ENCODE measurements at places on chromosomes 2 and 18.

DNA sequence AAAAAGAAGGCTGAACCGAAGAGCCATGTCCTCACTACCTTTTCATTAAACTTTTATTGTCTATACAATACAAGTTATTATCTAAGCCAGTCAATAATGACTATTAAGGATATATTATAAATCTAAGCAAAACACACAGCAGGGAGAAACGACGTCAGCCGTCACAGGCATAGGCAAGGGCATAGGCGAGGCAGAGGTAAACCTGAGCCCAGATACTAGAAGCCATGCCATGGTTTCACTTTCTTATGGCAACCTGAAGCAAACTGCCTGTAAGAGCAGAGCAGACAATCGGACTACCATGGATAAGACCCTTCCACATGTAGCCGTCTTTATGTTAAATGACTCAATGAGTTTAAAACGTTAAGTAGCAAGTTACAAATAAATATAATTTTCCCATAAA, 238.5 kb upstream of the ZNF521 start:
- DNase-seq = no peak

- DNase-seq = no peak
Measured at GRCh38 chr18:59075923-59076322, 63.8 kb upstream of the SEC11C start.

- no peak for DNase-seq
Measured at GRCh38 chr18:69220529-69220928, 180.2 kb upstream of the DOK6 start.

- DNase-seq = no peak
Measured at GRCh38 chr18:70182548-70182947, 22.9 kb downstream of the RTTN start.

GRCh38 chr2:241950413-241951315, 81.1 kb downstream of the RTP5 start:
- DNase-seq = no peak

DNA sequence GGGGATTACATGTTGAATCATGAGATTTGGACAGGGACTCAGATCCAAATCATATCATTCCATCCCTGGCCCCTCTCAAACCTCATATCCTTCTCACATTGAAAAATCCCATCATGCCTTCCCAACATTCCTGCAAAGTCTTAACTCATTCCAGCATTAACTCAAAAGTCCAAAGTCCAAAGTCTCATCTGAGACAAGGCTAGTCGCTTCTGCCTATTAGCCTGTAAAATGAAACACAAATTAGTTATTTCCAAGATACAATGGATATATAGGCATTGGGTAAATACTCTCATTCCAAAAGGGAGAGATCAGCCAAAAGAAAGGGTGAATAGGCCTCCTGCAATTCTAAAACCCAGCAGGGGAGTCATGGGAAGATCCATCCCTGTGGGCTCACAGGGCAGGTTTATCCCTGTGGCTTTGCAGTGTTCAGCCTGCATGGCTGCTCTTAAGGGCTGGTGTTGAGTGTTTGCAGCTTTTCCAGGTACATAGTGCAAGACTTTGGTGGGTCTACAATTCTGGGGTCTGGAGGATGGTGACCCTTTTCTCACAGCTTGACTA, 21.2 kb upstream of the SLC14A1 start:
- DNase-seq = no peak

- DNase-seq = no peak
Measured at GRCh38 chr2:128399690-128400291, 81.1 kb upstream of the HS6ST1 start.

- DNase-seq = no peak
Measured at GRCh38 chr2:190182071-190182524, 119.6 kb upstream of the MSTN start.

GRCh38 chr18:74784752-74785151, 187.1 kb downstream of the ZNF407 start:
- DNase-seq = no peak

DNA sequence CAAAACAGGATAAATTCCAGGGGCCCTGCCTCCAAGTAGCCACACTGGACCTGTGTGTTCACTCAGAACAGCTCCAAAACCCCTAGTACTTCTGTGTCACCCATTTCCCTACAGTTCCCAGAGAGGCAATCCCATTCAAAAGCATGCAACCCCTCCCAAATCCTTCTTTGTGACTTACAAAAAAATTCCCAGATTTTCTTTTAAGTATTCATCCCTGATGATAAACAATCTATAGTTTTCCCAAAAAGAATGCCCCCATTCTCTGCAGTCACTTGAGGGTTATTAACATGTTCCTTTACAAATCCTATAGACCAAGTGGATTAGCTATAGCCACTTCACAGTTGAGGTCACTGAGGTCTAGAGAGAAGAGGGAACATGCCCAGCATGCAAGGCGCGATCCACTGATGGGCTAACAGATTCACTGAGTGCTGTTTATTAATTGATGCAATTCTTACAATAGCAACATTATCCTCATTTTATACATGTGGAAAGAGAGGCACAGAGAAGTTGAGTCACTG, 85.4 kb downstream of the MYL12B start:
- no peak for DNase-seq

DNA sequence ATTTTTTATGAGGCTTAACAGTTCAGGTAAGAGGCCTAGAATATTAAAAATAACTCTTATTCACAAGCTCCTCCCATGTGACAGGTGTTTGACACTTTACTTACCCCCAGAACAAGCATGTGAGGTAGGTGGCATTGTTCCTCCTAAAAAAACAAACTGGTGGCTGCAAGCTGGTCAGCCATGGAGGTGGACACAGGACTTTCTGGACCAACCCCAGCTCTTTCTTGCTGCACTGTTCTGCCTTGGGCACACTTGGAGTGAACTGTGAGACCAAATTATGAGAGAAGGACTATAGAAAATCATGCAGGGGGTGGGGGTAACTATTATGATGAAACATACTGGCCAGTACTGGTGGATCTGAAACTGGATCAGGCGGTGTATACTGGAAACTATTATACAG, 56.6 kb downstream of the PTPRM start:
- DNase-seq = no peak

- DNase-seq = no peak
Measured at GRCh38 chr2:54878182-54878581, 154.7 kb downstream of the EML6 start.

- DNase-seq = no peak
Measured at GRCh38 chr2:12107939-12108338, 361.5 kb downstream of the LPIN1 start.

DNA sequence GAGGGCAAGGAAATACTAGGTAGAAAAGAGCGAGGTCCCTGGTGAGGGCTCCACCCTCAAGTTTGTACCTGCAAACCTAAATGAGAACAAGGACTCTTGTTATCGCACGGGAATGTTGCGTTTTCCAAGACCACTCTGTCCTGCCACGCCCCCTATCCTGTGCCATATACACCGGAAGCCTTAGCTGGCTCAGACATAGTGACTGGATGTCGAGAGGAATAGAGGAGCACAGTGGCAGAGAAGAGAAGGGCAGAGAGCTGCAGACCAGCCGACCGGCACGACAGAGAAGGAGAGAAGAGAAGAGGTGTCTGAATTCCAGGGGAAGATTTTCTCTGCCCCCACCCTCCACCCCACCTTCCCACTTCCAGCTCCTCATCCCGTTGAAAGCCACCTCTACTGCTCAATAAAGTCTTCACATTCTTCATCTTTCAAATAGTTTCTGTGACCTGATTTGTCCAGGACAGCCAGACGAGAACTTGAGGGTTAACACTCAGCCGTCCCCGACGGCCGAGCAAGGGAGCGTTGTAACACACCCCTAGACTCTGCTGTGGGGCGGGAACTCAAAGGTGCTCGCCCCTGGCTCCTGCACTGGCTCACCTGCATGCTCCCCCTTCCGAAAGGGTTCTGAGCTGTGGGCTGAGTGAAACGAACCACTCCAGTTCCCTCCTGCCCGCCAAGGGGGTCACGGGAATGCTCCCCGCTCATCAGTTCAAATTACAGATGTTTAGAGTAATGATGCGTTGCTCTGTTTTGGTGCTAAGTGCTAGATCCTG, 24.9 kb upstream of the COL3A1 start:
- no peak for DNase-seq

GRCh38 chr2:12313445-12314126, 403.1 kb upstream of the TRIB2 start:
- no peak for DNase-seq

GRCh38 chr2:158482594-158482993, 25.8 kb downstream of the PKP4 start:
- no peak for DNase-seq

- DNase-seq = no peak
Measured at GRCh38 chr2:20611077-20611843, 39.6 kb downstream of the HS1BP3 start.

GRCh38 chr2:69225933-69226332, 161.1 kb downstream of the GFPT1 start:
- no peak for DNase-seq

- DNase-seq = no peak
Measured at GRCh38 chr2:102340778-102341177, 14.8 kb upstream of the IL18R1 start.

- DNase-seq = no peak
Measured at GRCh38 chr2:7077660-7078267, 160.6 kb downstream of the RNF144A start.

DNA sequence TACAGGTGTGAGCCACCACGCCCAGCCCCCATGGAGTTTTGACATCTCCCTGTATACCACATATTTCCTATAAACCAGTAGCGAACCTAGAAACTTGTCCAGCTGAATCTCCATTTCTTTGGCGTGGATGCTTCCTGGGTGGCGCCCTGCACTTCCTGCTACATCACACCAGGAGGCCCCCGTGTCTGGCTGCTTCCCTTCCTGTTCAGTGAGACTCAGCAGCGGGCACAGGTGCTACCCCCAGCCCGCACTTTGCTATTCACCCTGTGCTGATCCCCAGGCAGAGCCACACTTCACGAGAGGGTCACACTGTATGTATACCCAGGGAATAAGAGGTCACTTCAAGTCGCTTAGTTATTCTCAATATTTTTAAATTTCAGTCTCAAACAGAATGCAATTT, 35.0 kb downstream of the CYP27C1 start:
- no peak for DNase-seq

DNA sequence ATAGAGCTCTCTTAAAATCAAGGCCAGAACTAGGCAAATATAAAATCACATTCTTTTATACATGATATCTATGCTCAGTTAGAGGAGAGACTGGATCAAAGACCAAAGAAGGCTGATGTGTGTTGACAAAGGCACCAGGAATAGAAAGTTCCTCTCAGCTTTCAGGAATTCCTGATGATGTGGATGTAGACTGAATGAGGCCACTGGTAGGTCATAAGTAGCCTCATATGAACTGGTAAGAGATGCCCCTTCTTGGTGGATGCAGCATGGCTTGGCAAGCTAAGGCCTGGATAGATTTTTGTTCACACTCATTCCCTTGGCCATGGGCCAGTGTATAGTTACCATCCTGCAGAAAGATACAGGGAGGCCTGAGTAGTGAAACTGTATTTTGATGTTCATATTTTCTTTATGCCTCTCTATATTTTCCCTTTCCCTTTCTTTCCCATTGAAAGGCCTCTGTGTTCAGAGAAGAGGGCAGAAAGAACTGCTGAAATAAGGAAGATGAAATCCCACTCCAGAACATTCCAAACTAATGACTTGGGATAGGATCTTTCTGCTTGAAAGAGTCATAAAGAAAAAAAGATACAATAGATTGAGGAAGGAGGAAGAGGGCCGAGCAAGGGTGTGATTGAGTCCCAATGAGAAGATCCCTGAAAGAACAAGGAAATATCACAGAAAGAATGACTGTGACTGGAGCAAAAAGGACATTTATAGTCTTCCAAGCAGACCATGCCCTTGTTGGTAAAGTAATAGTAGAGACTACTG, 2182.7 kb upstream of the PIK3C3 start:
- peak; percentile 26 for DNase-seq

DNA sequence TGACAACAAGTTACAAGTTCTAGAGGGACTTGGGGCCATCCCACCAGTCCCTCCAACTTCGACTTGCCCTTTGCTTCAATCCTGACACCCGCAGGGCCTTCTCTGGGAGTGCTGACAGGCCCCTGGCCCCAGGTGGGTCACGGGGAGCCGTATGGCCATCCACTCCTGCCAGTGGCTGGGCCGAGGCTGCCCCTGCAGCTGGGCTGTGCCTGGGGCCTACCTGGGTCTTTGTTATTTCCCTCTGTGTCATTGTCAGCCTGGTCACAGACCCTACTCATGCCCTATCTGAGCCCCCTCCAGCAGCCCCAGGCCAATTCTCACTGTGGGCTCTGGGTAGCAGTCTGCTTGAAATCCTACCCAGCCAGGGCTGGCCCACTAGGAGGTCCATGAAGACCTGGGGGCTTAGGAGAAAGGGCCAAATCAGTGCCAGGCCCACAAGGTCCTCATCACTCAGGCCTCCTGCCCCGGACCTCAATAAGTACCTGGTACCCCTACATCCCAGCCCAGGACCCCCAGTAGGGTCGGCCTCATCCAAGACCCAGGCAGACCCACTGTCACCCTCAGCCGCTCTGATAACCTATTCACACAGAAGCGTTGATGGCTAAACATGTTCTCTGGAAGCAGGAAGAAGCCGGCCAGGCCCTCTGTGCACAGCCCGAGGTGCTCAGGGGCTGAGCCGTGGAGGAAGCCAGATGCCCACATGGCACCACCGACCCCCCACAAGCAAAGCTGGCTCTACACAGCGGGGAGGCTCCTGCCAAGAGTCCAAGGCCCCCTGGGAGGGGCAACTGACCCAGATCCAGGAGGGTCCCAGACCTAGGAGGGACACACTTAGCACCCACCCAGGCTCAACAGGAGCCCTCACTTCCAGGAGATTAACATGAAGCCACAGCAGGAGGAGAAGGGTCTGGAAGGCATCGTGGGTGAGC, 57.7 kb downstream of the BIN1 start:
- no peak for DNase-seq

GRCh38 chr2:54360055-54360792, 95.9 kb upstream of the SPTBN1 start:
- peak; percentile 13 for DNase-seq

- no peak for DNase-seq
Measured at GRCh38 chr2:64666810-64667438, 13.2 kb upstream of the SERTAD2 start.

- DNase-seq = no peak
Measured at GRCh38 chr18:67935638-67936037, 419.1 kb upstream of the DSEL start.

DNA sequence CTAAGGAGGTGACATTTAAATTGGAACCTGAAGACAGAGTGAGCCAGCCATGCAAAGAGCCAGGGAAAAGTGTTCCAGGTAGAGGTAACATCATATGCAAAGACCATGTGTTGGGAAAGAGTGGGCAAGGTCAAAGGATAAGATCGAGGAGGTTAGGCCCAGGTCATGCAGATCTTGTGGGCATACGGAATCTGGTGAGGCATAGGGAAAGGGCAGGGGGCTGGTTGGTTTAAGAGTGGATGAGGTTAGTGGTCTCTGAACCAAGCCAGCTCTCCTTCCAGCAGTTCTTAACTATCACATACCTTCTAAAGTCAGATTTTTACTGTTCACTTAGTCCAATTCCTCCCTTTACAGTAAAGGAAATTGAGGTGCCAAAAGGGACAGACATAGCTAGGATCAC, 3.0 kb downstream of the ANKRD53 start:
- DNase-seq = no peak
